ENCODE measurements at places on chromosomes 7 and 10.
A peak's percentile ranks its signal among the peaks of the same experiment; 100 is the strongest.

- DNase-seq = no peak
Observed at GRCh38 chr7:1901431-1902210, 231.5 kb downstream of the ELFN1 start.

DNA sequence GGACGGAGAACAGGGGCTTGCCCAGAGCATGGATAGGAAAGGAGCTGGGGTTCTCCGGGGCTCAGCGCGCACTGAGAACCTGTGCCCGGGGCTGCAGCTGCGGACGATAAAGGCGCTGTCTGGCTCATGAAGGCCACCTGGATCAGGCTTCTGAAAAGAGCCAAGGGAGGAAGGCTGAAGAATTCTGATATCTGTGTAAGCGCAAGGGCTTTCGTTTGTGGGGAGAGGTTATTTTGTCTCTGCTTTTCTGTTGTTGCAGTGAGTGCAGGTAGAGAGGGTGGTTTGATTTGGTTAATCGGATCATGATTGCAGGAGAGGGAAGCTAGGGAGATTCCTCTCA is 250.5 kb downstream of the NSUN6 start:
- DNase-seq = no peak

GRCh38 chr7:66083677-66084076 is 8.1 kb downstream of the ASL start:
- no peak for DNase-seq

DNA sequence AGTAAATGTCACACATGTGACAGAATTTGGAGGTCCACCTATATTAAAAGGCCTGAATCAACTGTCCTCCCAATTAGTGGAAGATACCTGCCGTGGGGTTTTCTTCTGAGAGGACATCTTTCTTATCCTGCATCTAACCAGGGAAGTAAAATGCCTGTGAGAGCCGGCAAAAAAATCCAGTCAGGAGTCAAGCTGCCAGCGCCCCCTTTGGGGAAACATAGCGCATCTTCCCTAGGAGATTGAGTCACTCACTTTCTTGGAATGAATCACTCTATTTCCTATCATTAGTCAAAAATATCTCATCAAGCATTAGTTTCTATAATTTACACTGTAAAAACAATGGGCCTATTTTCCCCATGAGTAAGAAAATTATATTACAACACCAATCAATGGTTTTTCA is 66.4 kb upstream of the ANK3 start:
- peak; percentile 57 for DNase-seq

GRCh38 chr7:7909376-7909775 is 59.2 kb upstream of the GLCCI1 start:
- DNase-seq = no peak

DNA sequence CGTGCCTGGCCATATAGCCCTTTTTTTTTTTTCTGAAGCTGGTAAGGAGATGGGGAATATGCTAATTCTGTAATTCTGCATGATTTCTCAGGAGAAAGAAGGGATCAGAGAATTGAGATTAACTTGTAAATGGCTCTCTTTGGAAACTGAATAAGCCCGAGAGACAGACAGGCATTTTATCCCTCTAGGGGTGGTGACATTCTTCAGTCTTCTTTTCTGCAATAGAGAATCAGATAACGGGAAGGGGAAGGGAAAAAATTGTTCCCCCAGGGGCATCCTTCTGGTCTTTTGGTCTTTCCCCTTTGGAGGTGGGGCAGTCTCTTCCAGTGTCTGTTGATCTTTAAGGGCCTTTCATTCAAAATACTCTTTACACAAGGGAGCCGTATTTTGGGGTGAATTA is 34.2 kb downstream of the HK1 start:
- no peak for DNase-seq

- no peak for DNase-seq
Observed at GRCh38 chr7:41415471-41416207, 287.3 kb downstream of the INHBA start.

DNA sequence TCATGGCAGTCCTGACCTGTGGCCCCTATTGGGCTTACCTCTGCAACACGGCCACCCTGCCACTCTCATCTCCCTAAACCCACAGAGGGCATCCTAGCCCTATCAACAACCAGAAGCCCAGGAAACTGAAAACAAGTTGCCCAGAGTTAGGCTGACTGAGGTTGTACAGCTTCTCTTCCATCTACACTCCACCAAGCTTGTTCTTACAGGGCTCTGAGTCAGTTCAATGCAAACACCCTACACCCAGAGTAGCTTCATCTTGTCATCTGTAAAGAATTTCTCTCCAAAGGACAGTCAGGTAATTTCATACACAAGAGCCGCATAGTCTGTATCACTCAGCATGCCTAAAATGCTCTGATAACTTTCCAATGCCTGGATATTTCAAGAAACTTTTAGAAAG is 175.4 kb downstream of the ARID5B start:
- DNase-seq = peak; percentile 87

- DNase-seq = no peak
Observed at GRCh38 chr7:91194841-91195240, 69.4 kb upstream of the FZD1 start.

DNA sequence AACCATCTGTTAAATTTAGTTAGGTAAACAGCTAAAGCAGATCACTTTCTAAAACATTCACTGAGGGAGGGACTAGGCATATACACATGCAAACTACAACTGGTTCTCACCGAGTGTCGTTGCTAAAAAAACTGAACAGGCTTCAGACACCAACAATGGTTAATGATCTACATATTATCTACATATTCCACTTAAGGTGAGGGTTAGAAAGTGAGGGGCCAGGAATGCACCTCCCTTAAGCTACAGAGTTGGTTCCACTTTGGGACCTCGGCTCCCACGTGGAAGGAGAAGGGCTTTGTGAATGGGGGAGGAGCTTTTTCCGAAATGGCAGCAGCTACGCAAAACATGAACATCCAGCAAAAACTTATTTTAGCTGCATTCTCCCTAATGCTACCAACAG is 5.8 kb downstream of the CTBP2 start:
- DNase-seq = no peak

GRCh38 chr10:84755311-84755710 is 426.9 kb downstream of the CCSER2 start:
- DNase-seq = no peak

- no peak for DNase-seq
Observed at GRCh38 chr7:72405418-72405817, 6.7 kb downstream of the CALN1 start.

DNA sequence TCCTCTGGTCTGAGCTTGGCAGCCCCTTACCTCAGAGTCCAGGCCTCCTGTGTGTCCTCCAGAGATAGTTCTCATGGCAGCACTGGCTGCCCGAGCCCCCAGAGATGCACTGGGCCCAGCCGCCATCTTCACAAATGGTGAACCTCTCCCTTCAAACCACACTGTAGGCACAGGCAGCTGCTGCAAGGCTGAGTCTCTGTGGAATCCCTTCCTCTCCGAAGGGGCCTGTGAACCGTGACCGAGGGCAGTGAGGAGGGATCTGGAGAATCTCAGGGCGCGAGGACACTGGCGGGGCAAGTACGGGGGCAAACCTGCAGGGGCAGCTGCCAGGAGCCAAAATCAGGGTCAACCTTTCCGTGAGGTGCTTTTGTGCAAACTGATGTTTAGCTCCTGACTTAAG is 69.5 kb upstream of the CFAP46 start:
- no peak for DNase-seq

- no peak for DNase-seq
Observed at GRCh38 chr7:158111906-158112570, 475.6 kb downstream of the PTPRN2 start.

DNA sequence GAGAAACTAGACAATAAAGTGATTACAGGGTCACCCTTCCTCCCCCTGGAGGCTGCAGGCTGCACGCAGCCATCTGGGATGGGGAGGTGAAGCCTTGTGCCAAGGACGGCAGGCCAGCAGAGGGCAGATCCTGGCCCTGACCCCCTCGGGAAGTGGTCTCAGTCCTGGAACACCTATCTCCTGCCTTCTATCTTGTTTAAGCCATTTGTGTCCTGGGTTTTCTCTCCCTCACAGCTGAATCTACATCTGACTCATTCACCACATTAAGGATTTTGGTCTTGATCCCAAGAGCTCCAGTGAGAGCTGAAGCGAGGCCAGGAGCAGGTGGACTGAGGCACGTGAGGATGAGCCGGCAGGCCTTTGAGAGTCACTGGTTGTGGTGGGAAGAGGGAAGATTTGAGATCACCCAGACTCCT is 16.4 kb upstream of the PARP12 start:
- DNase-seq = peak; percentile 14

DNA sequence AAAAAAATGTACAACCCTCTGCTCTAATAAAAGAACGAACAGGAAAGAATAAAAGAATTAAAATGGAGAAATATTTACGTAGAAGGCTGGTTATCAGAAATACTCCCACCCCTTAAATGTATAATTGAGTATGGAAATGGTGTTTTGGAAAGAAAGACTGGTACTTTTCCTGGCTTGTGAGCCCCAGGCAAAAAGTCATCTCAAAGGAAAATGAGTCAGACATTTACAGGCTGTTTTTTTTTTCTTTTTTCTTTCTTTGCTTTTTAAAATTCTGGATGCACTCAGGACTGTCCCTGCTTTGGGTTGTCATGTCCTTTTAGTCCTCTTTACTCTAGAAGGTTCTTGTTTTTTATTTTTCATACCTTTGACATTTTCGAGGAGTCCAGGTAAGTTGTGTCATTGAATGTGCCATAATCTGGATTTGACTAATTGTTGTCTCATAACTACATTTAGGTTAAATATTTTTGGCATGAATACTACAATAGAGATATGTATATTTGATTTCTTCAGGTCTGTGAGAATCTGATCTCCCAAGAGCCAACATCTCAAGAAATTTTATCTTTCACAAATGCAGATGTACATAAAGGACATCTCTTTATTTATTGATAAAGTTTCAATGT is 313.0 kb upstream of the GLI3 start:
- DNase-seq = peak; percentile 12

- no peak for DNase-seq
Observed at GRCh38 chr10:38003588-38003987, 6.9 kb upstream of the ZNF33A start.

GRCh38 chr10:5481121-5481520 is 18.2 kb downstream of the CALML5 start:
- DNase-seq = no peak

GRCh38 chr10:69980672-69981071 is 72.0 kb upstream of the MACROH2A2 start:
- DNase-seq = no peak

- no peak for DNase-seq
Observed at GRCh38 chr7:106371629-106372028, 86.8 kb upstream of the NAMPT start.

DNA sequence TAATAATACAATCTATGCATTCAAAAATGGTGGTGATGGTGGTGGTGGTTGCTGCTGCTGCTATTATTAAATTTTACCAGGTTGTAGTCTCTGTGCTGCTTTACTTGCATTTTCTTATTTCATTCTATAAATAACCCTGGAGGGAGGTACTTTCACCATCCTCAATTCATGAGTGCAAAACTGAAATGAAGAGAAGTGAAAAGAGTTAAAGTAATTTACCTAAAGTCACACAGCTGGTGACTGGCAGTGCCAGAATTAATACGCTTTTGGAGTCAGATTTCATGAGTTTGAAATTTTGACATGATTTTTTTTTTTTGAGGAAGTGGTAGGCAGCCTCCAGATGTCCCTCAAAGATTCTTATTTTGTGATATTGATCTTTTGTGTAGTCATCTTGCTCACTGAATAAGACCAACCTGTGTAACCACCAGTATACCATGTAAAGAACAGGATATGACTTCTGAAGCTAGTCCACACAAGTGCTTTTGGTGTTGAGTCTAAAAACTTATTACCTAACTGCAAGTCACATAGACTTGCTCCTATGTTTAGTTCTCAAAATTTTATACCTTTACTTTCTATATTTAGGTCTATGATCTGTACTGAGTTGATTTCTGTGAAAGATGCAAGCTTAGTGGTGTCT is 218.8 kb downstream of the ZWINT start:
- DNase-seq = no peak

DNA sequence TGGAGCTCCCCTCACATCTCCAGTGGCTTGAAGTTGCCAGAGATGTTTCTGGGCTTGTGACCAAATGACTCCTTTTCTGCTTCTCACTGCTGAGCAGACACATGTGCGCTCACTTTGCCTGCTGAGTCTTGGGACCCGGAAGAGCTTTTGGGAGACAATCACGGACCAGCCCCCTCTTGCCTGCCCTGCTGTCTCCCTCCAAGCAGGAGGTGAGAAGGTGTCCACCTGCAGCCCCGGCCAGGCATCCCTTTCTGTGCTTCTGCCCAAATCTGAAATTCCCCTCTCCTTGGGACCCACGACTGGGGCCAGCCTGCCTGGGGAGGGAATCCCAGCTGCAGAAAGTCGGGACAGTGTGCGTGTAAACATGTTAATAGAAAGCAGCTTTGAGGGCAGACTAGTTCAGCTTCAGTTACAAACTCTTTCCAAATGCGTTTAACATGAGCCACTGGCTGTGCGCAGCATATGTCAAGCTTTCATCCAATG is 31.7 kb downstream of the HTRA1 start:
- no peak for DNase-seq

GRCh38 chr7:47633134-47633533 is 51.2 kb upstream of the TNS3 start:
- DNase-seq = no peak

DNA sequence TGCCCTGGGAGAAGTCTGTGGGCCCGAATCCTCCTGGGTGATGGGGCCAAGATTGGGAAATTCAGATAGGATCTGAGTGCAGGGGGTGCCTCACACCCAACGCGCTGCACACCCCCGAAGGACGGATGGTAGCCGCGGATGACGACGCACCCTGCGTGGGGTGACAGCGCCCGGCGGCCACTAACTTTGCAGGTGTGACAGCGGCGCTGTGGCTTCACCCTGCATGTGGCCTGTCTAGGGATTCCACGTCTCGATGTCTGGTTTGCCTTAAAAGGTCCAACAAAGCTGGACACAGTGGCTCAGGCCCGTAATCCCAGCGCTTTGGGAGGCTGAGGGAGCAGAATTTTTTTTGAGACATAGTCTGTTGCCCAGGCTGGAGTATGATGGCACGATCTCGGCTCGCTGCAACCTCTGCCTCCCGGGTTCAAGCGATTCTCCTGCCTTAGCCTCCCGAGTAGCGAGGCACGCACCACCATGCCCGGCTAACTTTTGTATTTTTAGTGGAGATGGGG is 18.6 kb downstream of the ADAP1 start:
- DNase-seq = no peak

DNA sequence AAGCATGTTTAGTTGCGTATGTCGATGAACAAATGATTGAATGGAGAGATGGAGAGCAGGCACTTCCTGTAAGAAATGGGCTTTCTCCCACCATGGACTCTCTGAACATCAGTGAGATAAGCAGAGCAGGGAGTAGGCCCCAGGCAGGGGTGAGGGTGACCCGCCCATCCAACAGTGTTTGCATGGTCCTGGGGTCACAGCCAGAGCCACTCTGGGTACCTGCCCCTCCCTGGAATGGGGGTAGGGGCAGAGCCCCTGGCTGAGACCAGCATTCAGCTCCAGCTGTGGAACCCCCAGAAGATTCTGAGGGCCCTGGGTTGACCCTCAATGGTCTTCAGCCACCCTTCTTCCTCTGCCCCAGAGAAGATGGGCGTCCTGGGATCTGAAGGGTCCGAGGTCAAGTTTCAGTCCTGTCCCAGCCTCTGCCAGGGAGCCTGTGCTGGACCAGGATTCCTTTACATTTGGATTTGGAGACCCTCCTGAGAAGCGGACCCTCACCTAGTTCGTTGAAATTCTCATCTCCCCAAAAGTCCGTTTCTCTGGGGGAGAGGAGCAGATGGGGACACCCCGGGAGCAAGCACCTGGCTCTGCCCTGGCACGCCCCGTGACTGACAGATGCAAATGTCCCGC is 2.4 kb upstream of the FGF8 start:
- DNase-seq = no peak

GRCh38 chr10:1550291-1550595 is 187.1 kb downstream of the ADARB2 start:
- DNase-seq = no peak

- peak; percentile 56 for DNase-seq
Observed at GRCh38 chr7:137626469-137627067, 220.2 kb downstream of the DGKI start.

Data from EL (cell line).